ENCODE measurements at places on chromosomes 12 and 14.

- DNase-seq, result no peak
Measured at GRCh38 chr12:43848226-43848507, 12.3 kb downstream of the TMEM117 start.

DNA sequence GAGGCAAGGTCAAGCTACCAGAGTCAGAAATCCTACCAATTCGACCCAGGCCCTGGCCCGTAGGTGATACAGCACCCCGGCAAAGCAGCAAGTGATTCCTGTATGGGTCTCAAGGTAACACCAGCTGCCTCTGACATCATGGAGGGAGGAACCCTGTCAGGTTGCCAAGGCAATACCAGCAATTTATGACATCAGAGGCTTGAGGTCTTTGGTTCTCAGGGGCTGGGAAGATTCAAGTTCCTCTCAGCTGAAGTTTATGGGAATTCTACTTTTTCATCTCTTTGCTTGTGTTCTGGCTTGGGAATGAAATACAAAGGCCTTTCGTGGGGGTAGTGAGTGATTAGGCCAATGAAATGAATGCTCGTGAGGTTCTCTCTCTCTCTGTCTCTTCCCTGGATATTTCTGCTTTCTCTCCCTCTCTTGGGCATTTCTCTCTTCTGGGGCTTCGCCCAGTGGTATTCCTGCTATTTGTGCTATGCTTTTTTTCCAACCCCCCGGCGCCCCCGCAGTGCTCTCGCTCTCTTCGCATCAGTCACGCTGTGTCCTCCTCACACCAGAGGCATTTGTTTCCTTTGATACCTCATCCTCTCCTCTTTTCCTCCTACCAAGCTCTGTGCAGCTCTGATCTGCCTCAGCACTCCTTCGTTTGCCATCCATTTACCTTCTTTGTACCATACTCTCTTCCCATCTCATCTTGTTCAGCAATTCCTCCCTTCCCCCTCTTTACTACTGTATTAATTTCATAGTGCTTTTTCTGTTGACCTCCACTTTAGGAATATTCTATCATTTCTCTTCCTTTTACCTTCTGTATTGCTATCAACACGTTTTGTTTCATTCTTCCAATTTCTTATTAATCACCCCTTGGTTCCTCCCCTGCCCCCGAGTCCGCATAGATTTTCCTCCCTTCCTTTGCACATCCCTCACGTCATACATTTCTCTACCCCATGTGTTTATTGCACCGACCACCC, 2.9 kb downstream of the ZFHX2 start:
- DNase-seq, result no peak

- peak; percentile 74 for DNase-seq
Measured at GRCh38 chr12:47904713-47905709, at the start of gene VDR. Gene VDR, minus strand, starts transcription at chr12:47904994. Its CDS starts 25,881 bp downstream, at chr12:47879113.

- DNase-seq, result no peak
Measured at GRCh38 chr12:90945070-90945649, 9.8 kb downstream of the CCER1 start.

GRCh38 chr14:103372552-103373304, 12.5 kb upstream of the MARK3 start:
- DNase-seq, result no peak

GRCh38 chr12:122499991-122500684, 594 bp downstream of the ZCCHC8 start:
- peak; percentile 50 for DNase-seq

GRCh38 chr12:117885211-117885610, 83.6 kb downstream of the KSR2 start:
- DNase-seq, result no peak

DNA sequence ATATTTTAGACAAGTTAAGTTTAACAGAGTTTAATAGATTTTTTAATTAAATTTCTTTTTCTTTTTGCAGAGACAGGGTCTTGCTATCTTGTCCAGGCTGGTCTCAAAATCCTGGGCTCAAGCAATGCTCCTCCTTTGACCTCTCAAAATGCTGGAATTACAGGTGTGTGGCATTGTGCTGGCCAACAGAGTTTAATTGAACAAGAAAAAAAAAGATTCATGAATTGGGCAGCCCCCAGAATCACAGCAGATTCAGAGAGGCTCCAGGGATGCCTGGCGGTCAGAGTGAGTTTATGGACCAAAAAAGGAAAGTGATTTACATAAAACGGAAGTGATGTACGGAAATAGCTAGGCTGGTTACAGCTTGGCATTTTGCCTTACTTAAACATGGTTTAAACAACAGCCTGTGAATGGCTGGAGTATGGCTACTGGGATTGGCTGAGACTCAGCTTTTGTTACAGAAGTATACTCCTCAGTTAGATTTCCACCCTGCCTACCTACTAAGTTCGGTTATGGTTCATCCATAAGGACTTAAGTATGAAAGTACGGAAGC, 14.5 kb upstream of the TESPA1 start:
- no peak for DNase-seq

- DNase-seq, result no peak
Measured at GRCh38 chr14:78710963-78711362, 540.8 kb downstream of the NRXN3 start.

- DNase-seq, result no peak
Measured at GRCh38 chr14:54438703-54439102, 2.5 kb downstream of the CNIH1 start.

GRCh38 chr14:42470427-42470719, 863.7 kb downstream of the LRFN5 start:
- DNase-seq, result no peak

DNA sequence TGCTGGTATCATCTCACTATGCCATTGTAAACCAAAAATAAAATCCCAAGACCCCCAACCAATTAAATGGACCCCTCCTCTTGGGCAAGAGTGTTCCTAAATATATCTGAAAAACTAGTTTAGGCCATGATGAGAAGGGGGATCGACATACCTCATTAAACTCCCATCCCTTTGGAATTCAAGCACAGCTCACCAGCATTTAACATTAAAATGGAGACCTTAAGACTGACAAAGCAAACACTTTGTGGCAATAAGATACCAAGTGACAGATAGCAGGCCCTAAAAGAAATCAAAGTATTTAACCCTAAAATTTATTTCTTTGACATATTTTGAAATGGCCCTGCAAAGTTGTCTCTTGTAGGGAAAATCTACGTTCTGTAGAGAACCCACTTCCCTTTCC, 387.9 kb downstream of the KCNH5 start:
- DNase-seq, result no peak

- peak; percentile 86 for DNase-seq
Measured at GRCh38 chr14:104291123-104292000, 153.0 kb downstream of the KIF26A start.

DNA sequence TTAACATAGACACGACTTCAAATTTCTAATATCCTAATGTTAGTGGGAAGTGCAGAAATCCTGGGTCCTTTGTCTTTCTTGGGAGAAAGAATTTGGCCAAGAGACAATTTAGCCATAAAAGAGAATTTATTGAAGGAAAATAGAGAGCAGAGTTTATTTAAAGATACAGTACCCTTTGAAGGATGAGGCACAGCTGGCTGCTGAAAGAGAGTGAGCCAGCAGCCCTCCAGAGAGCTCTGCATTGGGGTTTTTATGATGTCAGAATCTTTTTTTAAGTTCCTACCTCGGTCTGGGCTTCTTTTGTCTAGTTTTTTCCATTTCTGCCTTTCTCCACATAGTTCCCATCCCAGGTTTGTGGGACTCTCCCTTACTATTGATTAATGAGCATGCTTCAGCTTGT, 37.5 kb downstream of the CCER1 start:
- no peak for DNase-seq

DNA sequence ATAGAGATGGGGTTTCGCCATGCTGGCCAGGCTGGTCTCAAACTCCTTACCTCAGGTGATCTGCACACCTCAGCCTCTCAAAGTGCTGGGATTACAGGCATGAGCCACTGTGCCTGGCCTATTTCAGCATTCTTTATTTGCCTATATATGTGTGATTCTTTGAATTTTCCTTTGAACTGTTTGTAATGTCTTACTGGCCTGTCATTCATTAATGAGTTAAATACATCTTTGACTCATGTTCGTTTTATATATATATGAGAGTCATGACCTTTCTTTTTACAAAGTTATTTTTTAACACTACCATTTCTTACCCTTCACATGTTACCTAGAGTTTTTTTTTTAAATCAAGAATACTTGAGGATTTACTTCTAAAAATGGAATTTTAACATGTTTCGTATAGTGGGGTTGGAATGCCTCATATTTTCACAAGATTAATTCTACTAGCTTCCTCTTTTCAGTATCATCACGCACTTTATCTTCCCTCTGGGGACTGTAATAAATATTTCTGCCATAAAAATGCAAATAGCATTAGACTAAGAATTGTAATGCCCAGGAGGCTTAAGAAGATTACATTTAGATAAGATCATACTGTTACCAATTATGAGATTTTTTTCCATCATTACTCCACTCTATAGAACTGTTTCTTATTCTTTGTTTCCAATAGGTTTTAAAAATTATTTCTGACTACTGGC, 66.7 kb downstream of the NTN4 start:
- no peak for DNase-seq

DNA sequence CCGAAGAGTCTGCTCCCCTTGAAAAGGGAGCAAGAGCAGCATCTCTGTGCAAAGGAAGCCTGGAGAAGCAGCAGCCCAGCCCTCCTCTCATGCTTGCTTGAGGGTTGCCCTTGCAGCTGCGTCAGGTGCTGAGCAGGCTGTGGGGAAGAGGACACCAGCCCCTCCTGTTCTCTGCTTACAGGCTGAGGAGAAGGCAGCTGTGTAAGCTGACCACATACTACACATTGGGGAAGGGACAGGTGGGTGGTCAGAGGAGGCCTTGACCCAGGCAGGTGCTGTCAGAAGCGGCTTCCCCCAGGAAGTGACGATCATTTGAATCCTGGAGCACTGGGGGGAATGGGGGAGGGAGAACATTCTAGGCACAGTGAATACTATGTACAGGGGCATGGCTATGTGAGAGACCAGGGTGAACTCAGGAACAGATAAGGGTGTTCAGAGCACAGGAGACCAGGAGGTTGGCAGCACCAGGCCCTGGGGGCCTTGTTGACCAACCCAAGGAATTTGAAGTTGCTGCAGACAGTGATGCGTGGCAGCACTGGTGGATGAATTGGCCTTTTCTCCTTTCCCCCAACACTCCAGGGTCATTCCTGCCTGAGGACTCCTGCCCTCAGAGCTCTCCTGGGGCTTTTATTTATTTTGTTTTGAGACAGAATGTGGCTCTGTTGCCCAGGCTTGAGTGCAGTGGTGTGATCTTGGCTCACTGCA, 2.7 kb upstream of the KLC1 start:
- DNase-seq, result no peak

- DNase-seq, result no peak
Measured at GRCh38 chr14:57567220-57567619, 73.6 kb upstream of the CCDC198 start.

DNA sequence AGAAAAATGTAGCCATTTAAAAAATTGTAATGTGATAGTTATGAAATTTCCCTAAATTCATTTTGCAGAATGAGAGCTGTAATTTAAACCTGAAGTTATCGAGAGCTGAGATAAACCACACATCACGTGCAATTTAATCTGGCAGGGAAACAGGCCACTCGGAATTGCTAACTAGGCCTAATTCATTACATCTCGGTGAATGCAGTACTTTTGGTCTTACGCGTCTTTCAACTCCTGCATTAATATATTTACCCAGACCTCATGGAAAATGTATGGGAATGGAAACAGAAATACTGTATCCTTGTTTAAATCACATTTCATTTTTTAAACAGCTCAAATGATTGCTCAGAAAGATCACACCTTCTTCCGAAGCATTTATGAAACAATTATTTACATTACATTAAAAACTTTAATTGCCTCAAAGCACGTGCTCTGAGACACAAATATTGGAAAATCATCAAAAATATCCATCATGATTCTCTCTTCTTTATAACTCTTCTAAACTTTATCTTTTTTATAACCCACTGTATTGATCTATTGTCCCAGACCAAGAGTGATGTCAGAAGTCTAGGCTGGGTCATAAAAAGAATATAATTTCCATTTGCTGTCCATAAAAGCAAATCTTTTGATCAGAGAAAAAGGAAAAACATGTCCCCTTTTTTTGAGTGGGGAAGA, 111.7 kb upstream of the MYL2 start:
- DNase-seq, result no peak

GRCh38 chr14:54591461-54591860, 24.5 kb downstream of the SAMD4A start:
- DNase-seq, result no peak

All from BE2C (cell line).